Stimulated activated naive CD4-positive, alpha-beta T cell treated with Interleukin-2 at 50 U/mL for 16 hours (primary cell): ENCODE measurements at places on chromosomes 2 and 18.

GRCh38 chr2:160516547-160517365, 23.1 kb upstream of the RBMS1 start:
- DNase-seq: peak; percentile 23

DNA sequence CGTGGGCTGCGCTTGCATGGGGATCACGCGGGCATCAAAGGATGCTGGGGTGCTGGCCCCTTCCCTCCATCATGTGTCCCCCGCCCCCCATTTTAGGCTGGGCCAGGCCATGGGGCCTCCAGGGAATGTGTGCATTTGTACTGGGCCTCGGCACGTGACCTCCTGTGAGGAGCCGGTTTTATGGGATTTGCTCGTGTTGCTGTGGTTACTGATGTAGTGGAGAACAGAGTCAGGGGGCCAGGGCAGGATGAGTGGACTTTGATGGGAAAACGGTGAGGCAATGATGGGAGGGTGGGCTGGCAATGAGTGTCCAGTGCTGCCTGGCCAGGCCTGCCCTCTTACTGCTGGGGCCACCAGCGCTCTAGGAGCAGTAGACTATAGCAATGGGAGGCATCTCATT, 257.7 kb downstream of the LOXHD1 start:
- no peak for DNase-seq

GRCh38 chr2:179842498-179843153, 18.8 kb downstream of the ZNF385B start:
- DNase-seq: no peak

GRCh38 chr2:105113616-105114291, 75.9 kb downstream of the MRPS9 start:
- no peak for DNase-seq

DNA sequence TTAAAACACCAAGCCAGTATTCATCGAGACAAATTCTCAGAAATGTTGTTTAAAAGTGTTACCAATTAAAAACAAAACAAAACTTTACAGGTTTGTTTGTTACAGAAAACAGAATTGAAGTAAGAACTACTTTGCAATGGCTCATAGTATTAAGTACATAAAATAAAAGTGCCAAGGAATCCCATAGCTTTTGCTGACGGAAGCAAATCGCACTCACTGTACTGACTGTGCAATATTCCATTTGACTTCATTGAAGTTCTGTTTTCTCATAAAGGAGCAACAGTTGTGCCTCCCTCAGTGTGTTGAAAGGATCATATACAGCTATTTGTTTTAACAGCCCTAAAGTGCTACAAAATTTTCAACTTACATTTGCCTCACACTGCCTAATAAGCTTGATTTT, 507.8 kb downstream of the SPAG16 start:
- no peak for DNase-seq

- DNase-seq: peak; percentile 31
Measured at GRCh38 chr18:12391487-12392165, 14.6 kb upstream of the AFG3L2 start.

GRCh38 chr2:226794751-226795171, 4.9 kb downstream of the IRS1 start:
- DNase-seq: no peak

DNA sequence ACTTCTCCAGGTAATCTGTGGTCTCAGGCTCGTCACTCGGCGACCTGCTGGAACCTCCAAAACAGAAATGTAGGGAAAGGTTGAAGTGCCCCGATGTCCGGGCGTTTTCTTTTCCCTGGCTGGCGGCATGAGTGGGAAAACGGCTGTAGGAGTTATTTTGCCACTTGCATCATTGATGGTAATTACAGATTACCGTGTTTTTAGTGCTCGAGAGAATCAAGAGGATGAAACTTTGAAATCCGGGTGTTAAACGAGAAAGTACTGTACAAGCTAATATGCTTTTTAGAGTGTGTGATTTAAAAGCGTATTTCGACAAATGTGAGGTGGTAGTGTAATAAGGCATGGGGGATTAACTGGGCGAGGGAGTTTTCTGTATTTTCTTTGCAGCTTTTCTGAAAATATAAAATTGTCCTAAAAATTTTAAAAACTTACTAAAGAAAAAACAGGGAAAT, 819 bp downstream of the GRHL1 start:
- DNase-seq: no peak

GRCh38 chr18:78722386-78722785, 257.2 kb upstream of the SALL3 start:
- DNase-seq: no peak

GRCh38 chr18:56635007-56635406, 3.4 kb downstream of the TXNL1 start:
- DNase-seq: no peak

- DNase-seq: peak; percentile 13
Measured at GRCh38 chr2:96315400-96316071, 9.6 kb upstream of the ITPRIPL1 start.

DNA sequence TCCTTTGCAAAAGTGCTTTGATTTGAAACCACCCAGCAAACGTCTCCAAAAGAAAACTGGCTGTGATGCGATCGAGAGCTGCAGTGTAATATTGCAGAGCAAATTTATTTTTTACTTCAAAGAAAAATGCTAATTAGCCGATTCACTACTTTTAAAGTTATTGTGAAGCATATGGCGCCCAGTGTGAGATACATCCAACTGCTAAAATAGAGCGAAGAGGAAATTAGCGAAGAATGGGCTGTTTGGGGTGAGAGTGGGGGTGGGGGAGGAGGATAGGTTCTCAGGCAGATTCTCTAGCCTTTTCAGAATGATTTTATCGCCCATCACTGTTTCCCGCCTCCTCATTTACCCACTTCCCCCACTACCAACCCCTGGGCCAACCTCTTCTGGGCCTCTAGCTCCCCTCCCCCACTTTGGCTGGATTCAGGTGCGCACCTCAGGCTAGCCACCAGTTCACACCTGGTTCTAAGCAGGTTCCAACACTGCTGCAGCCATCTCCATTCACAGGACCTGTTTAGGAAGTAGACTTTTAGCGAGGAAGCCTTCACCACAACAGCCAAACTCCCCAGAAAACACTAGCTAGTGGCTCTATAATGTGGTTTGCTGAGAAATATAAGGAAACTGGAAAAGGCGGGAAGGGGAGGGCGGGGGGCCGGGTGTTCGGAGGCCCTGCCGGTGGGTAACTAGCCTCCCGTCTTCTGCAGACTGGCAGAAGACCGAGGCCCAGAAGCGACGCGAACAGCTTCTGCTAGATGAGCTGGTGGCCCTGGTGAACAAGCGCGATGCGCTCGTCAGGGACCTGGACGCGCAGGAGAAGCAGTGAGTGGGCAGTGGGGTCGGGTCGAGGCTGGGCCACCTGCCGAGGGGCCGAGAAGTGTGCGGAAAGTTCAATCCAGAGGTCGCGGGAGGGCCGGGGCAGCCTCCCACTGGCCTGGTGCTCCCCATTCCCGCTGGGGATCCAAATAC, 6.0 kb upstream of the OTX1 start:
- no peak for DNase-seq

DNA sequence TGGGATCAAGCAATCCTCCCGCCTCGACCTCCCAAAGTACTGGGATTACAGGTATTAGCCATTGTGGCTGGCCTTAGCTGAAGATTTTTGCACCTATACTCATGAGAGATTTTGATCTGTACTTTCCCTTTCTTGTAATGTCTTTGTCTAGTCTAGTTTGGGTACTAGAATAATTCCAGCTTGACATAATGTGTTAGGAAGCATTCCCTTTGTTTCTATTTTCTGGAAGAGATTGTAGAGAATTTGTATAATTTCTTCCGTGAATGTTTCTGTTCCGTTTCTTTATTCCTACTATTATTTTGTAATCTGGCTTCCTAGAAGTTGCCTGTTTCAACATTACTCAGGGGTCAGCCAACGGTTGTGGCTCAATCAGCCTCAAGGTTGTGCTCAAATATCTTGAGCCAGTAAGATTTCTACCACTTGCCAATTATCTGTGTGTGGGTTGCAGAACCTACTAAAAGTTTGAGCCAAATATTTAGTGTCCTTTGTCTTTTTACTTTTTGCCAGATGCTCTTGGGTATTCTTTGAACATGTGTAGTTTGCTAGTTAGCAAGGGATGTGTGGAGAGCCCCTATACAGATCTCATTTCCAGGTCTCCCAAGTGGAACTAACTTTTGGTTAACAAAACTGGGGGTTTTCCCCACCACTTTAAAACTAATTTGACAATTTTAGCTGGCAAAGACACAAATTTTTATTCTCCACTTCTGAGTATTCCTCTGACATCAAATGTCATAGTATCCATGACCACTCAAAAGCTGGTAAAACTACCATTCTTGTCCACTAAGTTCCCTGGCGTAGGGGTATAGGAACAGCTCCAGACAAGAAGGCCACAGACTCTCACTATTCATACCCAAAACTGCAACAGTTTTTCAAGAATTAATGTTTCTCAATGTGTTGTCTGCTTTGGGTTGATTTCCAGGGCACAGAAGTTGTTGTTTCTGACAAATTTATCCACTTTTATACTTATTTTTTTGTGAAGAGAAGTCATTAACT, 42.8 kb upstream of the BAZ2B start:
- no peak for DNase-seq

GRCh38 chr2:39757156-39757555, 21.9 kb downstream of the THUMPD2 start:
- DNase-seq: no peak

DNA sequence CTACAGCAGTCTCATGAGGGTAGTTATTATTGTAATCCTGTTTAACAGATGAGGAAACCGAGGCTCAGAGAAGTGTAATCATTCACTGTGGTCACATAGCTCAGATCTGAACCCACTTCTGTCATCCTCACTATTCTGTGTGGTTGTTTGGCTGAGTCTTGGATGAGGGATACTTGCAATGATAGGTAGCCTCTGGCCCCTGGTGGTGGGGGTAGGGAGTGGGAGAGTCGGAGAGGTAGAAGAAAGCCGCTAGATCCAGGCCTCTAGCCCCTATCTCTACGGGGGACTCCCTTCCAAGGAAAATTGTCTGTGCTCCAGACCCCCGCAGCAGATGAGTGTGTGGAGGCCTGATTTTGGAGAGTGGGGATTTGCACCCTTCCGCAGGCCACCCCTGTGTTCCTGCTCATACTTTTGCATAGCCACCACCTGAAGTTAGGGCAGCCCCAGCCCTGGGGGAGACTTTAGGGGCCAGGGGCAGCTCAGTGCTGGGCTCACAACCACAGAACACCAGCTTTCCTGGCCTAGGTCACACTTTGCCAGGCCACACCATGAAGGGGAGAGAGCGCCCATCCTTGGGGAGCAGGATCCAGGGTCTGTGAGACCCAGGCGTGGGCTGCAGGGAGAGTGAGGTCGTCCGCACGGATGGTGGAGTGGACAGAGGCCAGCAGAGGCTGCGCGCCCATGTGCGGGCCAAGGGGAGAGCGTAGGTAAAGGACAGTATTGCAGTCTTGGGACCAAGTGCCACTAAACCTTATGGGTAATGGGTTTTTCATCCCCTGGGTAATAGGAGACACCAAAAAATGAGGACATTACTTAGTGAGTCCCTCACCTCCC, 148.2 kb downstream of the GLI2 start:
- DNase-seq: no peak
